ENCODE measurements at places on chromosomes 12 and 14. TPM values are rescaled to one million over a fixed set of nuclear protein-coding genes. Genes with fewer than 3 reads are reported as not detected.

DNA sequence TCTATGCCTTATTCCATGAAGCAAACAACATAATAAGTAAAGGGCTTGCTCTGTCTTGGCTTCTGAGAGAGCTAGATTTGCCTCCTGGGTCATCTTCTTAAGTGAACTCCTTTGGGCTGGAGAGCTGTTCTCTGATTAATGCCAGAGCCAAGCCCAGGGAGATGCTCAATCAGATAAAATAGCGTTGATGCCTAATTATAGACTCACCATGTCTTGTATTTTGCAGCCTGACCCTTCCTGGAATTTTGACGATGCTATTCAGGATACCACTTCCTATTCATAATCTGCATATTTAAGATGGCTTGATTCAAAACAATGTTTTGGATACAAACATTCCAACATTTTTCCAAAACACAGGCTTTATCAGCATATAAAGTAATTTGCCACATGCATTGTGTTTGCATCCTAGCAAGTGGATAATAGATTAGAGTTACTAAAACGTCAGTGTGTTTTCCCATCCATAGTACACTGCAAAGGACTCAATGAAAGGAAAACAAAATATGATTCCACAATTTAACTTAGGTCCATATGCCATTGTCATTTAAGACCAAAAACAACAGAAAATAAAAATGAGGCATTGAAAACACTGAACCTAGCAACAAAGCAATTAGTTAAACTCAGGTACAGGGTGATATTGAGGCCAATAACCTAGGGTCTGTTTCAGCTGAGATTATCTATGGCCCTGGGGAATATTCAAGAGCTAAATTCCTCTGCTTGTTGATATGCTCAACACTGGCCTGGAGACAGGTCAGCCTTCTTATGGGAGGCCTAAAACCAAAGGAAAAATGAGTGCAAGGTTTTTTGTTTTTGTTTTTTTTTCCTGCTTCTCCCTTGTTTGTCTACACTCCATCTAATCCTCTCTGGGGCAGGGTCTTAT is 184.2 kb upstream of the FOXN3 start:
- no peak for DNase-seq

GRCh38 chr14:105475269-105476096 is 862 bp downstream of the CRIP2 start:
- DNase-seq = no peak

HOMEZ gene
- total RNA-seq = 7.9 TPM

GRCh38 chr12:91017511-91018263 is 12.9 kb upstream of the EPYC start:
- no peak for DNase-seq
